ENCODE measurements at places on chromosomes 16 and 17.

DNA sequence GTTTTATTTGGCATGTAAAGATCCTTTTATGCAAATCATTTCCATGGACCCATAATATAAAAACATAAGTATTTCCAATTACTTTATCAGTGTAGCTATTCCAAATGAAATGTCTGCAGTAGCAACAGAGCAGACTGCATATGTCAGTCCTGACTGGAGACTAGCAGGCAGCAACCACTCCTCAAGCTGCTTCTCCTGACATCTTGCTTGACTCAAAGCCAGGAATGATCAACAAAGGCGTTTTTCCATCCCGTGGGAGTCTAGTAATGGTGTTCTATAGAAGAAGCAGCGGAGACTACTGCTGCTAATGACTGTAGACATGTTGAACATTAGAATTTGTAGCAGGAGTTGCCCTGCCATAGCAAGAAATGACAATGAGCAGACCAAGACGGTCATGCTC lies 73.2 kb upstream of the AKTIP start:
- H3K4me1 ChIP-seq = no peaks in the 10 kb centered on the region
- no peaks in the 10 kb centered on the region for H3K36me3 ChIP-seq
- H3K4me3 ChIP-seq = no peak overlapping the region
- no peak overlapping the region for H3K27ac ChIP-seq

DNA sequence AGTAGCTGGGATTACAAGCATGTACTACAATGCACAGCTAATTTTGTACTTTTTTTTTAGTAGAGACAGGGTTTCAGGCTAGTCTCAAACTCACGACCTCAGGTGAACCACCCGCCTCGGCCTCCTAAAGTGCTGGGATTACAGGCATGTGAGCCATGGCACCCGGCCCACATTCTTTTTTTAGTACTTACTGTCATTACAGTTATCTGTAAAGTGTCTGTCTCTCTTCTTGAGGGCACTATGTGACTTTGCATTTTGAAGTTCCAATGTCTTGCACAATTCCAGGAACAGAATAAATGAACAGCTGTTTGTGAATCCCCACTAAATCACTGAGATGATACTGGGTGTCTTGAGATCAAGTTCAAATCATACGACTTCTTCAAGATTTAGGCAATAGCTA lies 1540.3 kb downstream of the CDH11 start:
- H3K4me3 ChIP-seq = no peak overlapping the region
- H3K36me3 ChIP-seq = no peaks in the 10 kb centered on the region
- H3K4me1 ChIP-seq = no peaks in the 10 kb centered on the region
- H3K27me3 ChIP-seq = no peaks in the 10 kb centered on the region
- H3K27ac ChIP-seq = no peak overlapping the region

- no peaks in the 10 kb centered on the region for H3K36me3 ChIP-seq
- no peak overlapping the region for H3K4me3 ChIP-seq
- no peaks in the 10 kb centered on the region for H3K4me1 ChIP-seq
- no peak for DNase-seq
- no peaks in the 10 kb centered on the region for H3K27me3 ChIP-seq
- no peak overlapping the region for H3K27ac ChIP-seq
These were observed 6.0 kb upstream of the NDRG4 start for GRCh38 chr16:58493756-58494431.

GRCh38 chr17:73029021-73029420 lies 63.5 kb downstream of the SLC39A11 start:
- no peaks in the 10 kb centered on the region for H3K36me3 ChIP-seq
- H3K4me3 ChIP-seq = no peak overlapping the region

- DNase-seq = peak; percentile 47
- H3K36me3 ChIP-seq = no peaks in the 10 kb centered on the region
- no peak overlapping the region for H3K4me3 ChIP-seq
- H3K4me1 ChIP-seq = no peaks in the 10 kb centered on the region
- H3K27me3 ChIP-seq = no peaks in the 10 kb centered on the region
- H3K27ac ChIP-seq = no peak overlapping the region
These were observed 34.6 kb downstream of the ERN1 start for GRCh38 chr17:64095144-64095882.

DNA sequence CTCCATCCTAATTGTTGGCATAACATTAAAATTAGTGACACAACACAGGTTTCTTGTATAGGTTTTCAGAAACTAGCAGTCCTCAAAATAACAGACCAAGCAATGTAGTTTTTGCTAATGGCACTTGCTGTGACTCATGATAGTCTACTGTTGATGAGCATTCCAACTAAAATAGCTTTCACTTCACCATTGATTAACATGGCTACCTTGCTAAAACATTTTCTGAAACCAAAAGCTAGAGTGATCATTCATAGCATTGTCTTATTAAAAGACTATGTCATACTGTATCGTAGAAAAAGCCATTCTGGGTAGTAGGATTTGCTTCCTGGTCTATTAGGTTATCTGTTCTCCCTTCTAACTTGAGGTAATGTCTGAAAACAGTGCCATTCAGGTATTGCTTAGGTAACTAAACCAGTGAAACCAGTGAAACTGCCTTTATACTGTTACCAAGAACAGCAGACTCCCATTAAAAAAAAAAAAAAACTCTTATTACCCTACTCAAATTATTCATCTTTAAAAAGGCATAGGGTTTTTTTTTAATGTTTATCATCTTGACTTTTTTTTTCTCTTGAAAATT lies 2.5 kb upstream of the CLTC start:
- no peaks in the 10 kb centered on the region for H3K4me1 ChIP-seq
- no peaks in the 10 kb centered on the region for H3K27me3 ChIP-seq
- no peak overlapping the region for H3K27ac ChIP-seq
- H3K4me3 ChIP-seq = no peak overlapping the region

GRCh38 chr17:49223517-49224197 lies 6.9 kb downstream of the PHOSPHO1 start:
- peak overlapping the region; percentile 14 for H3K4me3 ChIP-seq
- H3K27me3 ChIP-seq = peaks cover 20% of the 10 kb centered on the region
- H3K36me3 ChIP-seq = no peaks in the 10 kb centered on the region

- H3K4me3 ChIP-seq = peak overlapping the region; percentile 23
- peak; percentile 90 for DNase-seq
- peaks cover 7% of the 10 kb centered on the region for H3K4me1 ChIP-seq
- H3K27ac ChIP-seq = no peak overlapping the region
- no peaks in the 10 kb centered on the region for H3K36me3 ChIP-seq
These were observed 196.7 kb upstream of the GSE1 start for GRCh38 chr16:85416228-85417109.
